Suppressor macrophage (primary cell): ENCODE measurements at places on chromosomes 4 and X.

GRCh38 chr4:38568768-38569167 is 95.2 kb upstream of the KLF3 start:
- peak; percentile 5 for DNase-seq

DNA sequence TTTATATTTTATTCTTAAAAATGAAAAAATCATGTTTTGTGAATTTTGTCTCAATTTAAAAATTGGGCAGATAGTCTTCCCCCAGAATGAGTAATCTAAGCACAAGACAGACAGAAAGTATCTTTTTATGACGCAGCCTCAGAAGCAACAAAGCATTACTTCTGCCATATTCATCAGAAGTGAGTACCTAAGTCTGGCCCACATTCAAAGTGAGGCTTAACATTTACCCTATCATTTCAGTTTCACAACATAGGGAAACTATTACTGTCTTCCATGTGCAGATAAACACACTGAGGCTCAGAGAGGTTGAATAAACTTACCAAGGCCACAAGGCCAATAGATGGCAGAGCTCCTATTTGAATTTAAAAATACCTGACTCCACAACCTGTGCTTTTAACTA is 4.4 kb upstream of the PRDX4 start:
- no peak for DNase-seq

GRCh38 chrX:15745179-15745578 is 7.1 kb downstream of the CA5B start:
- peak; percentile 37 for DNase-seq

DNA sequence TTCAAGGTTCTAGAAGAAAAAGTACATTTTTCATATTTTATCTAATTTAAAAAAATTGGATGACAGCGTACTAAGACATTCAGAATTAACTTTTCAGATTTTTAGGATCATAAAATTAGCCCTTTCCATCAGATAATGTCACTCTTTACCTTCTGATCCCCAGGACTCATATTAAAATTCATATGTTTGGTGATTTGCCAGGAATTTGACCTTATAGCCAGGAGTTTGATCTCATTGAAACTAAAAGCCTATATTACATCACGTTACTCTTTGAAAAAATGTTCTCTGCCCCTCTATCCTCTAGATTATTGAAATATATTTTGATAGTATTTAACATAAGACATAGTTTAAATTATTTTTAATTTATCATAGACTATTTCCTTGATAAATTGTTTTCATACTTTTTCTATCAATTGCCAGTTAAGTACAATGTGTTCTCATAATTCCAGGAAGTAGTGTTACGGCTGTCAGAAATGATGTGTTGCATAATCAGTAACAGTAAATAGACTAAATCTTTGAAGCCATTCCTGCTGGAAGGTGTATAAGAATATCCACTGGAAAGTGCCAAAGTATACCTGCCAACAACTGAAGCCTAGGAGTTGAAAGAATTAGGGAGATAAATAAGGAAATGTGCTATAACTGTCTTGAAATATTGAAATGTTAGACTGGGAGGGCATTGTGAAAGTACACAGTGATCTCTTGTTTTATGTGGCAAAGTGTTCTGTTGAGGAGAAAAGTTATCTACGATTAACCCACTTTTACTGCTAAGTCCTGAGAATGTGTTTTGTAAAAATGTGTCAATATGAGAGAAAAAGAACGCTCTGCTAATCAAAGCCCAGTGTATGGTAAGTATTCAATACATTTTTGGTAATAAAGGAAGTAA is 32.9 kb upstream of the PDGFC start:
- no peak for DNase-seq

- no peak for DNase-seq
Measured at GRCh38 chrX:106997611-106998010, 2.4 kb downstream of the MORC4 start.

GRCh38 chr4:71396382-71396781 is 57.6 kb downstream of the SLC4A4 start:
- no peak for DNase-seq

DNA sequence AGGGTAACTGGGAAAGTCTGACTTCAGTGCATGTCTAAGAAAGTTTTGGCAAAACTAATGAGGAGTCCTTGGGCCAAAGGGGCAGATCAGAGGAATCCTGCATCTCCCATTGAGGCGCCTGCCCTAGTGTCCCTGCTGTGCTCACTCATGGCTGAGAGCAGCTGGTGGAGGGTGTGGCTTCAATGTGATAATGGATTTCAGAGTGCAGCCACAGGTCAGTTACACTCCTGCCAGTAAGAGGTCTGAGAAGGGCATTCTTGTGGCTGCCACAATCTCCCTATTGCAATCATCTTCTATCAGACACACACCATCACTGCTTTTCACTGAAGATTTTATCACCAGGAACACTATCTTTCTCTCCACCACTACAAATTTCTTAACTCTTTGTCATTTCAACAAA is 457.1 kb downstream of the MID1IP1 start:
- DNase-seq, result no peak

DNA sequence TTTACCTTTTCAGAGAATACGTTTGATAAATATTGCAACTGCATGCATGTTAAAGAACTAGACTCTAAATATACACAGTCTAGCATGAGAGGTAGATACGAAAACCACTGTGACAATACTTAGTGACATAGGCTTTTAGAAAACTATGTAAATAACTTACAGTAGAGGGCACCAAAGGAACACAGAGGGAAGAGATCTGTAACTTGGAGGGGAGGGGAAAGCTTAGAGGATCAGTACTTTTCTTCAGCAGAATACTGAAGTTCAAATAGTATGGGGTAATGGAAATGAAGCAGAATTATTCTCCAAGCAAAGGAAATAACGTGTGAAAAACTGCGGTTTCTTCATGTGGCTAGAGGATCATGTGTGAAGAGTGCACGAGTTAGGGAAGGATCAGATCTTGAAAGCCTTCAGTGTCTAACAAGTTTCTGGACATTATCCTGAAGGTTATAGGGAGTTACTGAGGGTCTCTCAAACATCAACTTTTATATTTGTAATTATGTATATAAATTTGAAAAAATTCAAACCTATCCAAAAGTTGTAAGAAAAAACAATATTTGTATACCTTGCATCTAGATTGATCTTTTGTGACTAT is 264.3 kb downstream of the NPFFR2 start:
- peak; percentile 36 for DNase-seq

DNA sequence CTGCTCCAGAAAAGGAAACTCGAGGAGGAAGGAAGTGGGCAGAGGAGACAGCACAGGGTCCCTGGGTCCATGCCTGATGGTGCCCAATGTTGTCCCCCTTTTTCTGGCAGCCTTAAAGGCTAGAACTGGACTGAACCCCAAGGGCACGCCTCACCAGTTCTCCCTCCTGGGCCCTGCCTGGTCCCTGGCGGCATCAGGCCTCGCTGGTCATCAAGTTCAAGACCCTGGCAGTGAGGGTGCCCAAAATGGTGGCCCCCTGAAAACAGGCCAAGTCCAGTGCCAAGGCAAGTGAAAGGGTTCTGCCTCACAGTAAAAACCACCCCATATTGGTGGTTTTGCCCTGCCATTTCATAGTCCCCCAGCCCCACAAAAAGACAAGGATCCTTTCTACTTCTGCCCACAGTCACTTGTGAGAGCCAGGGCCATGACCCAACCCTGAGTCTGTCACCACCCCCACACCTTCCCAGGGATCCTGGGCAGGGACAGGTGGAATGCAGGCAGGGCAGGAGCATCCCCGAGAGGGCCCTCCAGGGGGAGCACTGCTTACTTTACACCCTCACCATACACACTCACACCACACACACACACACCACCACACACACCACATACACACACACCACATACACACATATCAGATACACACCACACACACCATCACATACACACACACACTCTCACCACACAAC is 107.6 kb downstream of the DCTD start:
- DNase-seq, result peak; percentile 17

DNA sequence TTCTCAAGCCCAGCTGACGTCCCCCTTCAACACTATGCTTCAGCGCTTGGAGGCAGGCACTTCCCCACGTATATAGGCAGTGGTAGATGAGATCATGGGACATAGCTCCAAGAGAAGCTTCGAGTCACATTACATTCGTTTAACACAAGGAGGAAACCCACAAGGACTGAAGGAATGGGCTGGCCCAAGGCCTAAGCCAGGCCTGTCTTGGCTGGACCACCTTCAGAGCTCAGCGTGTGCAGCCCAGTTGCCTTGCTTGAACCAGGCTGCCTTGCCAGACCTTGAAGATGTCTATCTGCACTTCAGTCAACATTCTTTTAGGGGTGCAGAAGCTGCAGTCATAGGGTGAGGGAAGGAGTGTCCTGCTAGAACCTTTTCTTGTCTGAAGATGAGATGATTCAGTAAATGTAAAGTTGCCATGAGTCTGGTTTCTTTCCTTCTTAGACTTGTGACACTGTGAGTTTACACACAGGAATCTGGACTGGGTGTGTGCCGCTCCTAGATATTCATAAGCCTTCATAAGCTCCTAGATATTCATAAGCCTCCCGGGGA is 144.1 kb upstream of the RBPJ start:
- DNase-seq, result no peak
